ENCODE measurements at places on chromosomes 13 and 19.

- no peak for DNase-seq
These were observed 562.8 kb downstream of the SLITRK6 start for GRCh38 chr13:85236413-85236812.

- DNase-seq = no peak
These were observed 2.0 kb upstream of the PSG6 start for GRCh38 chr19:42919757-42920079.

DNA sequence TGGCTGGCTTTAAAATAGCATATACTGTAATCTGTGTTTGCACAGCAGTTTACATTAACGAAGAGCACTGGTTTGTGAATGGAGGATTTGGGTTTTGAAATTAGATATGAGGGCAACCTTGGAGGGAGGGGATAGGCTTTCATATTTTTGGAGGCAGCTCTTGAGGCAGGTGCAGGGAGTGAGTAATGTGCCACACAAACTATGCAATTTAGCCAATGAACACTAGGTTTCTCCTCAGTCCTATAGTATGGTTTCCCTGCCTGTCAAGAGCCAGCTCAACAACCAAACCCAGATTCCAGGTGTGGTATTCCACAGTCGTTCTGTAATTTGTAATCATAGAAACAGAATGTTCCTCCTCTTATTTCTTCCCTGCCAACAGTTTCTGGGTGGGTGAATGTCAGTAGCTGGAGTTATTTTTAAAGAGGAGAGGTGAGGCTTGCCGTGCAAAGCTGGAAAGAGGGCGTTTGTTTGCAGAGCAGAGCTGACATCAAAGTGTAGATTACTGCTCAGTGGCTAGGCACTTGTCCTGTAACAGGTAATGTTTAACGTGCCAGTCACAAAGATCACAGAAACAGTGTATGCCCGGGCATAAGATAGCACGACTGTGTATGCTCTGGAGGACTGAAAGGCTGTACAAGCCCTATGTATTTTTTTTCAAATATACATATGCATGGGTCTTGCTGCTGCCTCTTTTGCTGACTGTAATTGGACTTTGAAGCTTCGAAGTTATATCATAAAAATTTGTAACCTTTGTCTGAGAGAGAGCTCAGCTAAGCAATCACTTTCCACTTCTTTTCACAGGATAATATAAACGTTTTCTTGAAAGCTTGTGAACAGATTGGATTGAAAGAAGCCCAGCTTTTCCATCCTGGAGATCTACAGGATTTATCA lies 124.2 kb downstream of the LMO7 start:
- DNase-seq = no peak

DNA sequence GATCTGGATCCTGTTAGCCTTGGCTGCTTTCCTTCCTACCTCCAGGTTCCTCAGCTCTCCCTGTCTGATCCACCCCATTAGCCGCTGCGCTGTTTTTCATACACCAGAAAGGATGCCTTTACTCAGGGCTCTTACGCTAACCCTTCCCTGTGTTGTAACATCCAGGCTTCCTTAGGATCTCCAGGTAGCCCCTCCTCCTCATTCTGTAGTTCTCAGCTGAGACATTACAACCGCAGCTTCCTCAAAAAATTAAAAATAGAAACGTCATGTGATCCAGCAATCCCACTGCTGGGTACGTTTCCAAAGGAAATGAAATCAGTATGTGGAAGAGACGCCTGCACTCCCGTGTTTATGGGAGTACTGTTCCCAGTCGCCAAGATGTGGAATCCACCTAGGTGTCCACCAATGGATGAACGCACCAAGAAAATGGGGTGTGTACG lies 18.4 kb upstream of the MYADM start:
- DNase-seq = no peak

DNA sequence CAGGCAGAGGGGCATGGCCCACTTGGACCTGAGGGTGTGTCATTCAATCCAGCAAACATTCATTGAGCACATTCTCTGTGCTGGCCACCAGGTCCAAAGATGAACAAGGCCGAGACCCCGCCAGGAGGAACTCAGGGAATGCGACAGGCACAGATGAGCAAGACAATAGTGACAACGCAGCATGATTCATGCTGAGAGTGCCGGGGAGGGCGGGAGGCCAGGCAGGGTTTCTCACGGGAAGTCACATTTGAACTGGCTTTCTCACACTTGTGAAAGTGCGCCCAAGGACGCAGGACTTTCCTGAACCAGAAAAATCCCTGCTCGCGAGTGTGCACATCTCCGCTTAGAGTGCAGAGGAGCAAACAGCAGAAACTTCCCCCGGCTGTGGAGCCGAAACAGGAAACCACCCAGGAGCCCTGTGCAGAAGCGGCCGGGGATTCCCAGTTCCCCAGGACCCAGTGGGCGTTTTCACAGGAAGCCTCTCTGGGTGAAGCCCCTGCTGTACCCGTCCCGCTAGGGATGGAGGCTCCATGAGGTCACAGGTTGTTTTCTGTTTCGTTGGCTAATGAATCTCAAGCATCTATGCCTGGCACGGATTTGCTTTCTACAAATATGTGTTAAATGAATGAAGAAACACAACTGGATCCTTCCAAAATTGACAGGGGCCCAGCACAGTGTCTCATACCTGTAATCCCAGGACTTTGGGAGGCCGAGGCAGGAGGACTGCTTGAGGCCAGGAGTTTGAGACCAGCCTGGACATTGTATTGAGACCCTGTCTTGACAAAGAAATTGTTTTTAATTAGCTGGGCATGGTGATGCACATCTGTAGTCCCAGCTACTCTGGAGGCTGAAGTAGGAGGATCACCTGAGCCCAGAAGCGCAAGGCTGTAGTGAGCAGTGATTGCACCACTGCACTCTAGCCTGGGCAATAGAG lies 68.4 kb upstream of the TM9SF2 start:
- peak; percentile 59 for DNase-seq

- DNase-seq = no peak
These were observed 34.3 kb upstream of the STARD13 start for GRCh38 chr13:33319859-33320258.

Measured in activated gamma-delta T cell (primary cell).